ENCODE measurements at places on chromosomes 3 and 15.

DNA sequence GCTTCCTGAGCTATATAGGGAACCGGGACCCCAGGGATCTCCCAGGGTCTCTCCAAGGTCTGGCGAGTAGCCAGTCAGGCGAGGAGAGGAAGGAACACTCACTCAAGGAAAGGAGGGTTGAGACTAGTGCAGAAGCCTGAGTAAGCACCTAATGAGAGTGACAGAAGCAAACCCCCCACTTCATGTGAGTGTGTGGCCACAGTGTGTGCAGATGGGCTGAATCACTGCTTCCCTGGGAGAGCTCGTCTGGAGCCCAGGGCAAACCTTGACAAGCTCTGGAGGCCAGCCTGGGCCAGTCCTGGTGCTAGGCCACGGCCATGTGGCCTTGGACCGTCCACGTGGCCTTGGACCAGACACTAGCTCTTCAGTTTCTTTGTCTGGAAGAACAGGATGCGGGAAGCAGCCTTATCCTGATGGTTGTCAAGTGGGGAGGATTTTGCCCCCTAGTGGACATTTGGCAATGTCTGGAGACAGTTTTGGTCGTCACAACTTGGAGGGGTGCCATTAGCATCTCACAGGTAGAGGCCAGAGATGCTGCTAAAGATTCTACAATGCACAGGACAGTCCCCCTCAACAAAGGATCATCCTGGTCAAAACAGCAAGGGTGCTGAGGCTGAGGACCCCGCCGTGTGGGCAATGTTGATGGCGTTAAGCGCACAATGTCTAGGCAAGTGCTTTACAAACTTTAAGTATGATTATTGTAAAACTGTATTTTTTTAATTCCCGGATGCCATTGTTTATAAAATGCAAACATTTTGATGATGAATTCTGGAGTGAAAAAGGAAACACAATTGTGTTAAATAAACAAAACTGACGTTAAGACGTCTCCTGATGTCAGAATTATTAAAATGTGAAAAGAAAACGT, 34.8 kb upstream of the CTSH start:
- DNase-seq: peak; percentile 51

GRCh38 chr3:40037582-40037981, 228.2 kb downstream of the MYRIP start:
- no peak for DNase-seq

DNA sequence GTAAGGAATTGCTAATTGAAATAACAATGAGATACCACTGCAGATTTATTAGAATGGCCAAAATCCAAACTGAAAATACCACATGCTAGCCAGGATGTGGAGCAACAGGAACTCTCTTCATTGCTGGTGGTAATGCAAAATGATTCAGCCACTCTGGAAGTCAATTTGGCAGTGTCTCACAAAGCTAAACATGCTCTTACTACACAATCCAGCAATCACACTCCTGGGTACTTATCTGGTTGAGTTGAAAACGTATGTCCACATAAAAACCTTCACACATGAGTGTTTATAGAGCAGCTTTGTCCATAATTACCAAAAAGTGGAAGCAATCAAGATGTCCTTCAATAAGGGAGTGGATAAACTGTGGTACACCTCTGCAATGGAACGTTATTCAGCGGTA, 113.3 kb downstream of the SMAD6 start:
- peak; percentile 92 for DNase-seq

GRCh38 chr3:26340001-26340400, 282.6 kb upstream of the LRRC3B start:
- no peak for DNase-seq

DNA sequence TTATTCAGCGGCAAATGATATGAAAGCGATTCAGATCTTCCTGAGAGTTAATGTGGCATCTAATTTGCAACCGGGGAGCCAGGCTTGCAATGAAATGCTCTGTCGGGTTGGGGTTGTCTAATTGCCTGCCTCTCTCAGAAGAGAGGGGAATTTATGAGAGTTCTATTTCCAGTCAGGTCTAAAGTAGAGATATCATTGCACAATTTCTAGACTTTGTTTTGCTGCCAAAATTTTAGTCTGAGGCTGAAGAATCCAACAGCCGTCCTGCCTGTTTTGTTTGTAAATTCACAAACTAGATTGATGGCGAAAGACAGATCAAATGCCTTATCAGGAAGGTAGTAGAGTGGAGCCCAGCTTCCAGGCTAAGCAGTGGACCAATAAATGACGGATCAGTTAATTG, 610 bp downstream of the LIPC start:
- DNase-seq: no peak

GRCh38 chr3:112489674-112490479, 9.4 kb downstream of the BTLA start:
- DNase-seq: no peak

DNA sequence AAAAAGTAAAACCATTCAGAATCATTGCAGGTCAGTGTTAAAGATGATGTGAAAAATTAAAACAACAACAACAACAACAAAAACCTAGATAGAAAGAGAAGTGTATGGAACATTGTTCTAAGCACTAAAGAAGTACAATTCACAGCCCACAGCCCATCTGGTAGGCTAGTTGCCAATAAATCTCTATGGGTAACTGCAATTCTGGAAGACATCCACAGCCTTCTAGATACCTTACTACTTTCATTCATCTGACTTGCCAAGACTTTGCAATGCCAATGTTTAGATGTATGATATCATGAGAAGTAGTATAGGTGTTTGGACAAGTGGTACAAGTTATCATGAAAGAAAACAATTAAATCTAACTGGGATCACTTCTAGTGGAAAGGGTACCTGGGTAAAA, 198.6 kb downstream of the VGLL3 start:
- peak; percentile 59 for DNase-seq

DNA sequence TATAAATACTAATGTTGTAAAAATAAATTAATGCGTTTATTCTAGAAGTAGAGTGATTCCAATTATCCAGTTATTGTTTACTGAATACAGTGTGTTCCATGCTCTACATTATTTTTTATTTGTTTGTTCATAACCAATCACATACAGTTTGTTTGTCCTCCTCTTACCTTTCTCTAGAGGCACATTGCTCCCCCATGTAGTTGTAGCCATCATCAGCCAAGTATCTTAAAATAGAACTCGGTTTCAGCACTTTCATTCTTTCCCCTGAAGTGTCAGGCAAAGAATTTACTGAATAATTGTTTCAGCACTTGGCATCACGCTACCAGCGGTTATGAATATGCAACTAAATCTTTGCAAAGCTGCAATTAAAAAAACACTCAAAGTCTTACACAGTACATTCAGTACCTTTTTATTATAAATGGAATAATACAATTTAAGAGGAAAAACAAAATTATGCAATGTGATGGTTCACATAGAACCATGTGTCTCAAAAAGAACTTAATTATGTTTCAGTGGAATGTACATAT, 448.6 kb upstream of the ATP10A start:
- no peak for DNase-seq

DNA sequence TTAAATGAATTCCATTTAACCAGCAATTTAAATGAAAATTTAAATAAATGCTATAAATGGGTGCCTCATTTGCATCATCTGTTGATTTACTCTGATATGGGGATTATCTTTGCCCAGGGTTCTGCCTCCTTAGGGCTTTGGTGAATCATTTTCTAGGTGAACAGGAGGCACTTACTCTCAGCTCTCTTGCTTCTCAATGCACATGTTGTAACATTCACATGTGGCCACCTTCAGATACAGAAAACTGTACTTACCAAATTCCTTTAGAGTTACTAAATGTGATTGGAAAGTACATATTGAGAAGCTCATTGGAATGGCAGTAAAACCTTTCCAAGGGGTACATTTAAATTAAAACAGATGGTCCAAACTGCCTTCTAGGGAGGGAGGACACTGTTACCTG, 20.8 kb downstream of the GADL1 start:
- peak; percentile 41 for DNase-seq

GRCh38 chr3:12991861-12992281, 81.4 kb downstream of the IQSEC1 start:
- DNase-seq: no peak

DNA sequence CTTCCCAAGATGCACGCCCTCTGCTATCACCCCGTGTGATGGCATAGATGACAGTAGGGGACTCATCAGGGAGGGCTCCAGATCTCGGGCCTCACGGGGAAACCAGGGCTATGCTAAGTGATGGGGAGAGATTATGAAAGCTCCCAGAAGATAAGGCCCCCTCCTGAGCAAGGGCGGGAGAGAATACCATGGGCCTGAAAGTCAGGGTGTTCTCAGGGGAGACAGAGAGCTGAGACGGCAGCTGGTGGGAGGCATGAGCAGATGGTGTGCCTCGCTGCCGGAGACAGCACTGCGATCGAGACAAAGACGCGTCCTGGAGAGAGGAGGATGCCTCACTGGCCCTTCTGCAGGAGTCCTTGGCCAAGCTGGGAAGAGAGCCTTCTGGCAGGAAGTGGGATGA, 106.5 kb upstream of the ADPGK start:
- no peak for DNase-seq

DNA sequence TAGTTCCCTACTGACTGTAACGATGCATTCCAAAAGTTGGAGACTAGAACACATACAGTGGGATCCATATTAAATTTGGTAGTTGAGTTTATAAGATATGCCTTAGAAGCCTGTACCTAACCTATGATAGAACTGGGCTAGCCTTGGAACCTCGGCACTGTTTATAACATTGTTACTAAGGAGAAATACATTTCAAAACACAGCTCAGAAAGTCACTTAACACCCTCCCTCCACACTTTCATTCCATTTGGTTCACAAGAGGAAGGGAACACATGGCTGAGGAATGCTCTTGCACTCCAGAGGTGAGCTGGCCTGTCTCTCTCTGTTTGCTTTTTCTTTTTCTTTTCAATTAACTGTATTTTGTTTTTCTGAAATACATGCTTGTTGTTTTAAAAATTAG, 48.7 kb upstream of the TSC22D2 start:
- DNase-seq: no peak

DNA sequence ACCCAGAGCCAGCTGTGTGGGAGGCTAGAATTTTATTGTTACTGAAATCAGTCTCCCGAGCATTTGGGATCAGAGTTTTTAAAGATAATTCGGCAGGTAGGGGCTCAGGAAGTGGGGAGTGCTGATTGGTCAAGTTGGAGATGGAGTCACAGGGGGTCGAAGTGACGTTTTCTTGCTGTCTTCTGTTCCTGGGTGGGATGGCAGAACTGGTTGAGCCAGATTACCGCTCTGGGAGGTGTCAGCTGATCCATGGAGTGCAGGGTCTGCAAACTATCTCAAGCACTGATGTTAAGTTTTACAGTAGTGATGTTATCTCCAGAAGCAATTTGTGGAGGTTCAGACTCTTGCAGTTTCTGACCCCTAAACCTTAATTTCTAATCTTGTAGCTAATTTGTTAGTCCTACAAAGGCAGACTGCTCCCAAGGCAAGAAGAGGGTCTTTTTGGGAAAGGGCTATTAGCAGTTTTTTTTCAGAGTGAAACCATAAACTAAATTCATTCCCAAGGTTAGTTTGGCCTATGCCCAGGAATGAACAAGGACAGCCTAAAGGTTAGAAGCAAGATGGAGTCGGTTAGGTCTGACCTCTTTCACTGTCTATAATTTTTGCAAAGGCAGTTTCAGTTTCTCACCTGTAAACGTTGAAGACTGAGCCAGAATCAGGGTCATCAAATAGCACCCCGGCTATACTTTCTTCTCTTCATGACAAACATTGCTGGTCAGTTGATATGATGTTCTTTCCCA, 28.2 kb downstream of the FLNB start:
- no peak for DNase-seq

- DNase-seq: no peak
These were observed 79.9 kb downstream of the TLE3 start for GRCh38 chr15:70017801-70018200.

GRCh38 chr15:39473298-39473947, 107.5 kb upstream of the THBS1 start:
- DNase-seq: no peak

- no peak for DNase-seq
These were observed 347.2 kb upstream of the UMPS start for GRCh38 chr3:124383051-124383450.

- DNase-seq: peak; percentile 48
These were observed 755 bp downstream of the PDE8A start for GRCh38 chr15:84982301-84982920.

- no peak for DNase-seq
These were observed 13.4 kb downstream of the ANP32A start for GRCh38 chr15:68807249-68807648.

DNA sequence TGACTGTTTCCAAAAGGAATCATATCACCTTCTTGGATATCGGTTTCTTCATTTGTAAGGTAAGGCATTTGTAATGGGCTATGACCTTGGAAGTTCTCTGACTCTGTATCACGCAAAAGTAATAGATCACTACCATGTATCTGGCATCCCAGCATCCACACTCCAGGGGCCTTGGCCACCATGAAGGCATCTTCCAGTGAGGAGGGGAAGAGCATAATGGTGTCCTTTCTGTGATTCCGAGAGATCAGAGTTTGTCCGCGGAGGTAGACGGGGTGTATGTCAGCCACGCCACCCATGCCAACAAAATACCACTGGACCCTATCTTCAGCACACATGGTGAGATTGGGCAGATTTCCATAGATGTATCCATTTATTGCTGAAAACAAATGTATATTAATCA, 48.1 kb upstream of the CP start:
- no peak for DNase-seq

GRCh38 chr3:36597422-36597821, 166.9 kb downstream of the DCLK3 start:
- DNase-seq: peak; percentile 3

GRCh38 chr3:151012753-151013152, 40.2 kb upstream of the CLRN1 start:
- no peak for DNase-seq

GRCh38 chr15:79844221-79844620, 52.6 kb downstream of the MTHFS start:
- no peak for DNase-seq

All from foreskin fibroblast (primary cell).